ENCODE measurements at places on chromosomes 6 and 20. TPM values are rescaled to one million over a fixed set of nuclear protein-coding genes. Genes with fewer than 3 reads are reported as not detected.

GRCh38 chr20:41425180-41425884 is 58.7 kb upstream of the EMILIN3 start:
- no peak for DNase-seq

DNA sequence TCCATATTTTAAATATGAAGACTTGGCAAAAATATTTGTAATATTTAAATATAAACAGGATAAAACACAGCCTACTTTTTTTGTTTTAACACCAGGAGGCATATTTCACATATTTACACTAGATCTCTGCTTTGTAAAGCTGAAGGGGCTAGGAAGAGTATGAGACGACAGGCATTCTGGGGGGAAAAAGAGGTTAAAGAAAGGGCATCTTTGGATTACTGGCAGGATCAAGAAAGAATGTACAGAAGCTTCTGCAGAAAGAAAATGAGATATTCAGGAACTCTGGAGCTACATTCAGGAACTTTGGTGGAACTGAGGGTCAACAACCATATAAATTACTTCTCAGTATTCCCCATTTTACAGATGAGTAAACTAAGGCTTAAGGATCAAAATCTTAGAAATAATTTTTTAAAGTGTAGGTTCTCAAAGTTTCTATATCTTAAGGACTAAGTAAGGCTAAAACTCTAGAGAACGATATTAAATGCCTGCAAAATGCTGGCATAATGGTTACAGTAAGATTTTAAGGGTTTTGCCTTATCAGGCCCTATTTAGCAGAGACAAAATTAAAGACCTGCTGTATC is 156.5 kb downstream of the CDK19 start:
- DNase-seq = no peak

DNA sequence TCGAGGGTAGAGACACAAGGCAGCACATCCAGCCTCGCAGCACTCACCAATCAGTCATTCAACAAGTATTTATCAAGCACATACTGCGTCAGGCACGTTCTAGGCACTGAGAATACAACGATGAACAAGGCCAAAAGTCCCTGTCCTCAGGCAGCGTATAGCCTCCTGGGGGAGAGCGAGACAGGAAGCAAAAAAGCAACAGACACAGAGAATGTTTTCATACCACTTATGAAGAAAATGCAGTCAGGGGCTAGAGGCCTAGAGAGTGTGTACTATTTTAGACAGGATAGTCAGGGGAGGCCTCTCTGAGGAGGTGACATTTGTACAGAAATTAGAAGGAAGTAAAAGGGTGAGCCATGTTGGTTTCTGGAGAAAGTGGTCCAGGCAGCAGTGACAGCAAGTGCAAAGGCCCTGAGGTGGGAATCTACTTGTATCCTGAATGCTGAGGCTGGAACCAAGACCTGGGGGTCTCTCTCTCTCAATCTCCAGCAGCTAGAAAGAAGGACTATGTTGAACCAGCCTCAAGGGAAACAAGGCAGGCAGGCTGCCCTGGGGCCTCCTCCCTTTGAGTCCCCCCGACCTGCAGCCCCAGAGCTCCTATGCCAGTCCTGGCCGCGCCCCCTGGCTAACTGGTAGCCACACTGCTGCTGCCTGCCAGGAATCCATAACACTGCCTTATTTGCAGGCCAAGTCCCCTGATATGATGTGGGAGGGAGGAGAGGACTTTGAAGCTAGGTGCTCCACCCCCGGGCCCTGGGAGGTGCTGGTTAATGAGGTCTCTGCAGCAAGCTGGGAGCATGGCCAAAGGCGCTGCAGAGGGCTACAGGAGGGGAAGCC is 151.2 kb downstream of the GRM4 start:
- no peak for DNase-seq

DNA sequence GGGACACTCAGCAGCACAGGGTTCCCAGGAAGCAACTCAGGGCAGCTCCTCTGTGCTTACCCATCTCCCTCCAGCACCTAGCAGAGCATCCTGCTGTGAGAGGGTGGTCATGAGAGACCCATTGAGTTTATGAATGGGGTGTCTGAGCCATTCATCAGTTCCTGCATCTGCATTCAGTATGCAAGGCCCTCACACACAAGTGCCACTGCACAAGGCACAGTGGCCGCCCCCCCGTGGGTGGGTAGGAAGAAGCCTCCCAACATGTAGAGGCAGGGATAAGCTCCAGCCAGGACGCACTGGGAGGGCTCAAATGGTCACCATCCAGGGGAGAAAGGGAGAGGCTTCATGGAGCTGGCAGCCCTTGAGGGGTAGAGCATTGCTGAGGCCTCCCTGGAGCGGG is 43.0 kb downstream of the FOXP4 start:
- no peak for DNase-seq

DNA sequence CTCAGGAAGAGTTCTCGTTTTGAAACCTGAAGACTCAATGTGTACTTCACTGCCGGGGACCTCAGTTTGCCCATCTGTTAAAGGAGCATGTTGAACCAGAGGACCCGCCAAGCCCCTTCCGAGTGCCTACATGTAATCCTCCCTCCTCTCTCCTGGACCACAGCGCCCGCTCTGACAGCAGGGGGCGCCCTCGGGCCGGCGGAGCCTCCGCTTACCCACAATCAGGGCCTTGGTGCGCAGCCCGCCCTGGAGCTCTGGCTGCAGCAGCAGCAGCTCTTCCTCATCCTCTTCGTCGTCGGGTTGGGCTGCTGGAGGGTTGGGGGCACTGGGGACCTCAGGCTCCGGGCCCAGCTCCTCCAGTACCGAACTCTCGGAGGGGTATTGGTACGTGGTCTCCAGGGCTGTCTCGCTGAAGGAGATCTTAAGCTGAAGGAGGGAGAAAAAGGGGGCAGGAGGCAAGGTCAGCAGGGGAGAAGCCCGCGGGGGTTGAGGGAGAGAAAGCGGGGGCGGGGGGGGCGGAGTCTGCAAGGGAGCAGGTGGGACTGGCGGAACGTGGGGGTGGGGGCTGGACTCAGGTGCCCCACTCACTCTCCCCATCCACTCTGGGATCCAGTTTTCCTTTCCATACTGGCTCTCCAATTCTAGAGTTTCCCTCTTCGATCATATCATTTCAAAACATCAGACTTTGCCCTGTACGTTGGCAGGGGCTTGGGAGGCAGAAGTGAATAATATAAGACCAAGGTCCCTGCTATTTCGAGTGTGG is 6.3 kb upstream of the DHX16 start:
- DNase-seq = peak; percentile 78

DNA sequence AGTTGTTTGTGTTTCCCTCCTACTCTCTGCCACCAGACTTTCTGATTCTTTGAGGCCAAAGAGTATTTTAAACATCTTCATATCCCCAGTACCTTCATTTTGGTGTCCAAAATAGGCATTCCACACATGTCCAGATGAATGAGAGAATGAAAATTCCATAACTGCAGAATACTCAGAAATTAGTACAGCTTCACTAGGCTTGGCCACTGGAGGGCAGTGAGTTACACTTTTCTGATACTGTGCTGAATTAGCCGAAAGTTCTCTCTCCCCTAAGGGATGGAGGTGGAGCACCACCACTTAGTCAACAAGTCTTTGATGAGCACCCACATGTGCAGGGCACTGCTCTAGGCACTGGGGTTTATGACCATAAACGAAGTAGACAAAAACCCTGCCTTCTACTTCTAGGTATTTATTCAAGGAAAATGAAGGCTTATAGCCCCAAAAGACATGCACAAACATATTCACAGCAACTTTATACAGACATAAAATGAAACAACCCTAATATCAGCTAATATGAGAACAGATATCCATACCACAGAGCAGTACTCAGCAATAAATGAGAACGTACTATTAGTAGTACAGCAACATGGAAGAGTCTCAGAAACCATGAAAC is 46.1 kb upstream of the TMEM217 start:
- no peak for DNase-seq

The ZBTB12 gene
- 4.1 TPM for total RNA-seq

GRCh38 chr6:6803180-6803977 is 214.9 kb downstream of the LY86 start:
- DNase-seq = peak; percentile 28

DNA sequence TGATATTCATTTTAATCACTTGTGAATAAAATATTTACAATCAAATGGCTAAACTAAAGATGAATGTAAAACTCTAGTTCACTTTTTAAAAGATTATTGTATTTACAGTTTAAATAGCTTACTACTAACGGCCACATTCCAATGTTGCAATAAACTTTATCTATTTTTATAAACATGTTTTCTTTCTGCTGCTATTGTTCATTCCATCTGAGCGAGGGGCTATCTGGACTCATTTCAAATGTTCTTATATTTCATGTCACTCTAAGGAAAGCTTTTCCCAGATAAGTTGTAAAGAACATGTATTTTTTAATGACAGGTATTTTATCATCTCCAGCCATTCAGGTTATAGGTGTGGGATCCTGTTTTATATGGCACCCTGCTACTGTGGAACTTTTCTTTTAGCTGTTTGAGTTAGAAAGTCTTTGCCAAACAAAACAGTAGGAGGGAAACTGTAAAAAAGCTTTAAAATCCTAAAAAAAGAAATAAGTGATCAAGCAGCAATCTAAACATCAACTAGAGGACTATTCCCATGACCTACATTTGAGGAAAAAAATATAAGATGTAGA is 42.5 kb downstream of the HMGCLL1 start:
- DNase-seq = no peak

DNA sequence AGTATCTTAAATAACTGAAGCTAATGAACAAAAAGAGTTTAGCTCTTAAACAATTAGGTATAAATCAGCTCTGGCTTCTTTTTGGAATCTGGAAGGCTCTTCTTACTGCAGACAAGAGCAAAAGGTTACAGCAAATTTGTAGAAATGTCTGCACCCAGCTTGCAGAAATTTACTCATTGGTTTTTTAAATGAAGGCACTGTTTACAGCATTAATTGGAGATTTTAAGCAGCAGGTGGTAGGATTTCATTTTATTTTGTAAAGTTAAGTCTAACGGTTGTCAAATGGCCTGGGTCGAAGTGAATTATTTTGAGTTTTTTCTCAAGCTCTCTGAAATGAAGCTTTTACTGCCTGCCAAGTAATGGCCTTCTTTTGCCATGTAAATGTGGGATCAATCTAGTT is 102.1 kb downstream of the NRSN1 start:
- no peak for DNase-seq

DNA sequence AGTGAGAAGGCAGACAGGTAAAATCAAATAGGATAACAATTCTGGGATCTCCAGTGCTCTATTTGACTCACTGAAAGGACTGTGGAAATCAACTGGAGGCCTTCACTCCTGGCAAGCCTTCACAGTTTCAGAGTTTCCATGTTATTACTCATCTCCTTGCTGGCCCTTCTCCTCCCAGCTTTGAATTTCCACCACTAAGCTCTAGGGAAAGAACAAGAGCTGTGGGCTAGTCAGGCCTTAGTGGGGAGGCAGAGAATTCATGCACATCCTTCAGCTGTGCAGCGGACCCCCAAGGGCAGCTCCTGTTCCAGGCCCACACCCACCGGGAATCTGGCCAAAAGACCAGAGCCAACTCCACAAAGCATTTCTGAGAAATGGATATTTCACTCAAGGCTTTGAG is 26.0 kb downstream of the MYLIP start:
- DNase-seq = no peak

- DNase-seq = no peak
Observed at GRCh38 chr20:51335329-51335841, 207.1 kb downstream of the NFATC2 start.

The PCNA gene
- 37.0 TPM for total RNA-seq

The NKX2-4 gene
- total RNA-seq = 3.9 TPM

The PNLDC1 gene
- 5.6 TPM for total RNA-seq

The HLA-DRA gene
- total RNA-seq = 116 TPM

GRCh38 chr6:151763938-151764680 is 43.4 kb upstream of the ESR1 start:
- DNase-seq = peak; percentile 91

DNA sequence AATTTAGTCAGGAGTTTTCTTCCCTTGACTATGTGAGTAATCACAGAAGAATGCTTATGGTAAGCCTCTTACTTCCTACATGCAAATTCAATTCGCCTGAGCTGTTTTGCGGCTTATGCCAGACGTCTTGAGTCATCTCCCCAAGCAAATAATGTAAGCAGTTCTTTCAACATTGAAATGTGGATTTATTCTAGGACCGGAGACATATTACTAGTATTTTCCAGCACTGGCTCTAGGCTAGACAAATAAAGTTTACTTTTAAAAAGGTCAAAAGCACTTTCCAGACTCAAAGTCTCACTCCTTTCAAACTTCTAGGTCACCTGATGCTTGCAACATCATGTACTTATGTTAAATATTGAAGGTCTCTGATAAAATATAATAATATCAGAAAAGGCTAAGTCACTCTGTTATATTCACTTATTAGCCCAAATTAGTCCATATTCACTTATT is 38.1 kb upstream of the NOX3 start:
- DNase-seq = peak; percentile 8

GRCh38 chr20:42986143-42986773 is 203.4 kb downstream of the PTPRT start:
- no peak for DNase-seq

DNA sequence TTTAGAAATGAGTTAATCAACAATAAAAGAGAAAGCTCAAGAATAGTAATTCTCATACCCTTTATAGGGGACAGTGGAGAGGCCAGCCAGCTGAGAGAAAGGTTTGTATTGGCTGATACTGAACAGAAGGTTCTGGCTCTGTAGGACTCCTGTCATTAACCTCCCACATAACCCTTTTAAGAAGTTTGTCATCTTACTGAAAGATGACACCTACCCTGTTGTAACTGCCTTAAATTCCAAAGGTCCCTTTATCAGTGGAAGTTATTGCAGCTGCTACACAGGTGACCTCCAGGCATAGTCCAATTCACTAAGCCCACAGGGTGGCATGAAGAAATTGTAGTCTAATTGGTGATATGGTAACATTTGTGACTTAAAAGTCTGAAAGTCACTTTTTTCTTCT is 790.1 kb downstream of the TENT5A start:
- DNase-seq = no peak

DNA sequence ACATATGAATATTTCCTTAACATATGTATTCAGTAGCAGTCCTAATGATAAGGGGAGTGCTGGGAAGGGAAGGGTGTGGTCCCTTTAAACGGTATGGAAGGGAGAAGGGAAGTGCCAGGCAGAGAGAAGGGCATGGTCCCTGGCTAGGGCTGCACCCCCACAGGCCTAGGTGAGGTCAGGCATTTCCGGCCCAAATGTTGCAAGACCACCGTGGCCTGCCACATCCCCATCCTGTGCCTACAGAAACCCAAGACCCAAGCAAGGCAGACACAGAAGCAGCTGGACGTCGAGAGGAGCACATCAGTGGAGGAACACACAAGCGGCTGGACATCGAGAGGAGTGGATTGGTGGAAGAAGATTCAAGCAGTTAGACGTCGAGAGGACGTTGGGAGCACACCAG is 5.9 kb downstream of the RRAGD start:
- DNase-seq = no peak

- no peak for DNase-seq
Observed at GRCh38 chr6:24899136-24899996, 36.4 kb downstream of the RIPOR2 start.
